ENCODE measurements at places on chromosomes 12 and 14.
A peak's percentile ranks its signal among the peaks of the same experiment; 100 is the strongest.

DNA sequence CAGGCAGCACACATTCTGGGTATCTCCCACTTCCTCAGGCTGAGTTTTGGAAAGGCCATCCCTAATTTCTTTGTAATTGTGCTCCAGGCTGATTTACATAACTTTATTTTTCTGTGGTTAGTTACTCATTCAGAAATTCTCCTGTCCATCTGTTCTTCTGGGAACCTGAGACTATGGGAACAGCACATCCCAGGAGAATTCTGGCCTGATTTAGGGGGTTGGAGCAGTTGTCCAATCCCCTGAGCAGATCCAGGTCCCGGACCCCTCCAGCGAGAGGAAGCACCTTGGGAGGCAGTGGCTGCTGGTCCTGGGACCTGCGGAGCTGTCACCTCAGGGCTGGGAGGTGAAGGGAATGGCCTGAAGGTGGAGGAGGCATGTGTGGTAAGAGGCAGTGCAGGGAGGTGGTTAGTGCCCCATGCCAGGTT is 40.4 kb downstream of the TSPAN9 start:
- DNase-seq: no peak

GRCh38 chr12:125797421-125798175 is 732.4 kb downstream of the AACS start:
- no peak for DNase-seq

GRCh38 chr14:53953828-53954550 is 2.6 kb downstream of the BMP4 start:
- no peak for DNase-seq

GRCh38 chr12:101582937-101583336 is 11.8 kb upstream of the MYBPC1 start:
- no peak for DNase-seq

DNA sequence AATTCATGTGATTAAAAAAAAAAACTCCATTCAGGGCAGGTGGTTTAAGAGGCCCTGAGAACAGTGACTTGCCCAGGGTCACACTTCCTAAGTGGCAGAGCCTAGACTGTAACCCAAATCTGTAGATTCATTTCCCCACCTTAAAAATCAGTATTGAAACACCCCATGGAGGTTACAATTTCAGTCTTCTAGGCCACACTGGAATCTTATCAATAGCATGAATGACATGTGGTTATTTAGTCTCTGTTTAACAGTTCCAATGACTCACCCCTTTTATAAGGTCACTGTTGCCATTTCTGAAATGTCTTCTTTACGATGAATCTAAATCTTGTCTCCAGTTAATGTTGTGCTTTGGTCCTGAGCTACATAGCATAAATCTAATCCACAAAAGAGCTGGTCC is 262.3 kb upstream of the GRIP1 start:
- no peak for DNase-seq

GRCh38 chr14:29301571-29301970 is 535.0 kb downstream of the FOXG1 start:
- DNase-seq: no peak

DNA sequence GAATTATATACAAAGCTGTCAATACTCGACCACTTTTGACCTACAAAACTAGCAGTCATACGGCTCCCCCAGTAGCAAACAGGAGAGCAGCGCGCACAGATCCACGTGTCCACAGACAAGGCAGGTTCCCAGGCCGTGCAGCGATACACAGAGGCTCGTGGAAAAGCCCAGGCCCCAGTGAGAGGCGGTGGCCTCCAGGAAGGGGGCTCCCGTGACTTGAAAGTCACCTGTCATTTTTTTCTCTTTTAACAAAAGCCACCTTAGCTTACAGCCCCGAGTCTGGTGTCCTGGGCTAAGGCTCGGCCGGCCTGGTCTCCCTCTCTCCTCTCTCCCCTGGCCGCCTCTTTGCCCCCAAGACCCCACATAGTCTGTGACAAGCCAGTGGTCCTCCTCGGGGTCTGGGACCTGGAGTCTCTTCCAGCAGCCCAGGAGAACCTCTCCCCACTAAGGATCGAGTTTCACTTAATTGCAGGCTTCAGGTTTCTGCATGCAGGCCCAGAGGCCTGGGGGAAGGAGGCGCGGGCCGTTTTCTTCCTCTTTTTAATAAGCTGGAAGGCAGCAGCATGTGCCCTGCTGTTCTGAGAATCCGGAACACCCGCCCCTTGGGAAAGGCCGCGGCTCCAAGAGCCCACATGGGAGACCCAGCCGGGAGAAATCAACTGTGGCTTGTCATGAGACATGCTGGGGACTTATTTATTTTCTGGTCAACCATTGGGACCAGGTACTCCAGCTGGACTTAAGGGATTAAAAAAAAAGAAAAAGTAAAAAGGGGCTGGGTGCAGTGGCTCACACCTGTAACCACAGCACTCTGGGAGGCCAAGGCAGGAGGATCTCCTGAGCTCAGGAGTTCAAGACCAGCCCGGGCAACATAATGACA is 15.9 kb downstream of the NCOR2 start:
- DNase-seq: no peak

- DNase-seq: no peak
Observed at GRCh38 chr14:35915185-35915584, 89.0 kb downstream of the BRMS1L start.

DNA sequence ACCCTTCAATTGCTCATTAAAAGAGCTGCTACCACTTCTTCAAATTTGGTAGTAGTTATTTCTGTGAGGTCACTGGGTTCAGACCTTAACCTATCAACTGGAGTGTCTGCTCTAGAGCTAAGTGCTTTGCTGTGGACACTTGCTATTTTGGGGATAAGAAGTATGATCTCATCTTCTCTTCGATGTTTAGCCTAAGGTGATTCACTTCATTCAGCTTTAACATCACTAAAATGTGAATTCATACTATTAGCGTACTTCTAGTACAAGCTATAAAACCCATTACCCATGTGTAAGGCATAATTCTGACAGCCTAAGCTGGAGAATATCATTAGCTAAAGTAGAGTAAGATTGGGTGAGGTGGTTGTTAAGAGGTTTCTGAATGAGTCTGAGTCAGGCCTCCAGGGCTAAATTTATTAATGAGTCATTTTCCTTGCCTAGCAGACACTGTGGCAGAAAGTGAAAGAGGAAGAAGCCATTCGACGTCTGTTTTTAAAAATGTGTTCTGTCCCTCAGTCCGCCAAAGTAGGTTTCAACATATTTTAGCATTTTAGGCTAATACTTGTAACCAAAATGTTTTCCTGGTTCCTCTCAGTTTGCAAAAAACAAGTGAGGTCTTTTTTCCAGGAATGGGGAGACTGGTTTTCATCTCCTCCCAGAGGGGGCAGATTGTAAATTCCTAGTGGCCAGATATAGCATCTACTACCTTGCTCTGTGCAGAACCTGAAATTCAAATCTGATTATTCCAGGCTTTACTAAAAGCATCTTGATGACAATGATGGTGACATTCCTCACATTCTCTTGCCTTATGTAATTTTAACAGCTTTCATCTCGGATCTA is 103.6 kb downstream of the SSPN start:
- DNase-seq: no peak

GRCh38 chr12:132523576-132524331 is 33.8 kb downstream of the FBRSL1 start:
- DNase-seq: peak; percentile 36

GRCh38 chr14:78278464-78279250 is 108.5 kb downstream of the NRXN3 start:
- no peak for DNase-seq

DNA sequence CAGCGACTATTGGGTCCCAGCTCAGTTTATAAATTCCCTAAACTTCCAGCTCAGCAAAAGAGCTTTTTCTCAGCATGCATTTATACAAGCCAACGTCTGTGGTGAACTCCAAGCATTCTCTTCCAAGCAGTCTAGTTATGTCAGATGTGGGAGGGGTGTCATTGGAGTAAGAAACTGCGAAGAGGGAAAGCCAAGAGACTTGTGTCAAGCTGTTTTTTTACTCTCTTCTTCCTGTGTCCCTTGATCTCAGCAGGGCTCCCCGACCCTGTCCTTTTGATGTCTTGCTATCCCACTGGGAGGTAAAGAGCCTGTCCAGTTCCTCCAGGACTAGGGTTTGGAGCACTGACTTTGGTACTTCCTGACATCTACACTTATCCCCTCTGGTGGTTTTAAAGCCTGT is 69.0 kb downstream of the PPM1H start:
- DNase-seq: no peak

GRCh38 chr12:123761841-123762714 is at the start of gene DNAH10:
DNAH10 (plus strand) TSS chr12:123762301; CDS start chr12:123762337, 36 bp downstream.
- DNase-seq: no peak

- no peak for DNase-seq
Observed at GRCh38 chr12:108333898-108334699, 5.0 kb downstream of the CMKLR1 start.

- DNase-seq: no peak
Observed at GRCh38 chr12:1367331-1368291, 226.8 kb downstream of the FBXL14 start.

DNA sequence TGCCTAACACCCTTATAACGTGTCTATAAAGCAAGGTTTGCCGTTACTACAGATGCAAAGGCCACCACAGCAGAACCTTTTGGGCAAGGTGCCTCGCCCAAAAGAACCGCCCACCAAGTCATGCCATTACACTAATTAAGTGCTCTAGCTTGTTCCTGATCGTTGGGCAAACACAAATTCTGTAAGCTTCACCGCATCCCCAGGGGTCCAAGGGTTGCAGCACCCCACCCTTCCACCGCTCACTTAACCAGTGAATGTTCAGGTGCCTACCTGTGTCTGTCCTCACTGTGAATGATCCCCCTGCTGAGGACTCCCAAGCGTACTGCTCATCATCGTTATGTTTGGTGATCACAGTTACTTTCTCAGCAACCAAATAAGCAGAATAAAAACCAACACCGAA is 1.4 kb downstream of the HSP90AA1 start:
- no peak for DNase-seq

- peak; percentile 78 for DNase-seq
Observed at GRCh38 chr12:125183187-125184067, 118.2 kb downstream of the AACS start.

- DNase-seq: no peak
Observed at GRCh38 chr14:54189748-54190354, 207.0 kb upstream of the CDKN3 start.

DNA sequence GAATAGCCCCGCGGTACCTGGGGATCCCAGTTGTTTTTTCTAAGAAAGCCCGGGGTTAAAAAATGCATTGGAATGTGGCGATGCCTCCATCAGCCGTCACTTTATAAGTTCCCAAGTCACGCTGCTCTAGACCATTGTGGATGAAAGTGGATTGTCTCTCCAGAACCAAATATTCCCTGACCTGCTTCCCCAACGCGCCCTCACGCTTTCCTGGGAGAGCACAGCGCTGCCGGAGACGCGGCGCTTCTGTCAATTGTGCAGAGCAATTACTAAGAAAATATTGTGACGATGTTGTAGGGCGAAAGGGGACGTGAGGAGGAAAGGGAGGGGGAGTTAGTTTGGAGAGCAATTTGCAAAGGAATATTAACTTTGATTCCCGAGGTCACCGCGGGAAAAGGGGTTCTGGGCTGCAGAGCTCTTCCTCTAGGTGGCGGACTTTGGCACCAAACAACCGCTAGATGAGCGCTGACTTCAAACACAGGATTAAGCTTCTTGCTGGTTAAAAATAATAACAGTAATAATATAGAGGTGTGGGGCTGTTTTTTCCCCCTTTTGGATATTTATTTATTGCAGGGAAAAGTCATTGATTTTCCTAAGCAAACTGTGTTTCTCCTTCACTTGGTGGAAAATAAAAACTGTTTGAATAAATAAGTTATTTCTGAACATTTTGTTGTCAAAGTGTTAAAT is 9.6 kb upstream of the FOXG1 start:
- no peak for DNase-seq

Data from hypothalamus (tissue), 51 donors.